ENCODE measurements at places on chromosomes 3 and 15. TPM values are rescaled to one million over a fixed set of nuclear protein-coding genes. Genes with fewer than 3 reads are reported as not detected.

The GP9 gene
- total RNA-seq: not detected

The CNTN6 gene
- not detected for total RNA-seq

The GOLGA8T gene
- not detected for total RNA-seq

The GREM1 gene
- total RNA-seq: 264 TPM

The MESP1 gene
- total RNA-seq: under 0.01 TPM

The DGKG gene
- total RNA-seq: 2.4 TPM

The FGD5 gene
- 0.22 TPM for total RNA-seq

The UBP1 gene
- total RNA-seq: 64.6 TPM

The TRIM59 gene
- 44.0 TPM for total RNA-seq

The USP4 gene
- 26.9 TPM for total RNA-seq

The ADAMTSL3 gene
- total RNA-seq: not detected

The GPR62 gene
- not detected for total RNA-seq

The EFL1 gene
- total RNA-seq: 24.9 TPM

The ITIH3 gene
- total RNA-seq: 0.14 TPM

The CHRM5 gene
- under 0.01 TPM for total RNA-seq

The SLC22A13 gene
- total RNA-seq: 0.43 TPM

The CAMK2N2 gene
- 0.14 TPM for total RNA-seq

The CLDN18 gene
- total RNA-seq: not detected

The DPPA4 gene
- not detected for total RNA-seq

The NR2E3 gene
- total RNA-seq: 0.57 TPM

The RAB6B gene
- total RNA-seq: under 0.01 TPM

The FILIP1L gene
- total RNA-seq: 35.6 TPM
